ENCODE measurements at places on chromosomes 6 and 20.
A peak's percentile ranks its signal among the peaks of the same experiment; 100 is the strongest.

- no peak for DNase-seq
Measured at GRCh38 chr6:111464184-111464583, 18.8 kb downstream of the REV3L start.

DNA sequence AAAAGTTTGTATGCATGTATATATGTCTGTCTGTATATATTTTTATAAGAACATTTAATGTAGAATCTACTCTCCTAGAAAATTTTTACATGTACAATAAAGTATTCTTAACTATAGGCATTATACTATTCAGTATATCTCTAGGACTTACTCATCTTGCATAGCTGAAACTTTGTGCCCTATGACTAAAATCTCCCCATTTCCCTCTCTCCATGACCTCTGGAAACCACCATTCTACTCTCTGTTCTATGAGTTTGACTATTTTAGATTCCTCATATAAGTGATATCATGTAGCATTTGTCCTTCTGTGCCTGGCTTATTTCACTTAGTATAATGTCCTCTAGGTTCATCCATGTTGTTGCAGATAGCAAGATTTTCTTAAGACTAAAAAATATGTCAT is 205.1 kb upstream of the SMLR1 start:
- no peak for DNase-seq

DNA sequence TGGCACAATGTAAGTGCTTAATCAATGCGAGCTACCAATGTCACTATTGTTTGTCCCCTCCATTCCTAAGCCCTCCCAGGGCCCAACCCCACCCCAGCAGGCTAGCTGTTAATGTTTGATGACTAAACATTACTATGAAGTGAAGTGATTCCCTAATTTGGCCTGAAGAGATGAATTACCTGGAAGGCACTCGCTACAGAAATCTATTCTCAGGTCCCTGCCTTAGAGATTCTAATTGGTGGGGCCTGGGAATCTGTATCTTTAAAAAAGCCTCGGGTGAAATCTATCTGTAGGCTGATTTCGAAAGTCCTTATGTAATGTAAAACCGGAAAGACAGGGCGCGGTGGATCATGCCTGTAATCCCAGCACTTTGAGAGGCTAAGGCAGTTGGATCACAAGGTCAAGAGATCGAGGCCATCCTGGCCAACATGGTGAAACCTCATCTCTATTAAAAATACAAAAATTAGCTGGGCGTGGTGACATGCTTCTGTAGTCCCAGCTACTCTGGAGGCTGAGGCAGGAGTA is 16.9 kb upstream of the SNAI1 start:
- no peak for DNase-seq

GRCh38 chr6:37490536-37491170 is 9.0 kb downstream of the CCDC167 start:
- DNase-seq, result no peak

DNA sequence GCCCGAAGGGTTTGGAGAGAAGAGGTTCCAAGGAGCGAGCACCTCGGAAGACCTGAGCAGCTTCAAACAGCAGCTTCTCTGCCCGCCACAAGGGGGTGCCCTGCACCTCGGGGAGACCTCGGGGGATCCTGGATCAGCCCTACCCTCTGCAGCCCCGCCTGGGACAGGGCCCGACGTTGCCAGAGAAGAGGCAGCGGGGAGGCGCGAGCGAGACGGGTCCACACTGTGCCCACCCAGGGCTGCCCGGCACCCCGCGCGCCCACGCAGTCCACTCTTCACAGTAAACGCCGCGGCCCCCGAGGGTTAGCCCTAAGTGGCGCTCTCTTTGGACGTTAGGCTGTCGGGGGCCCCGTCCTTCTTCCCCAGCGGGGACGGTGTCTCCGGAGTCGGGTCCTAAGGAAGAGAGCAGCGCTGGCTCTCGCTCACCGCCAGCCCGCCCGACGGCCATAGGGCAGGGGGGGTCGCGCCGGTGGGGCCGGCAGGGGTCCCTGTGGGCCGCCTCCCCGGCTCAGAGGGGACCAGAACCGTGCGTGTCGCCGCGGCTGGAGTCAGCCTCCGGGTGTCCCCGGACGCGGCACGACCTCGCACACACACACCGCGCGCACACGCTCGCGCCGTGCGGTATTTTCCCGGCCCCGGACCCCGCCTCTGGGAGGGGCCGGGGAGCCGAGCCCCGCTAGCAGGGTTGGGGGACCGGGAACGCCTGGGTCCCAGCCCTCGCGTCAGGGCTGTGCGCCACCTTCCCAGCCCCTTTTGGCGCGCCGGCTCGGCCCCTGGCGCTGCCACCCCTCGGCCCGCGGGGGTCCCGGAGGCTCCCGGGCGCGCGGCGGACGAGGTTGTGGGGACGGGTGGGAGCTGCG is 929 bp downstream of the CDH22 start:
- peak; percentile 68 for DNase-seq

DNA sequence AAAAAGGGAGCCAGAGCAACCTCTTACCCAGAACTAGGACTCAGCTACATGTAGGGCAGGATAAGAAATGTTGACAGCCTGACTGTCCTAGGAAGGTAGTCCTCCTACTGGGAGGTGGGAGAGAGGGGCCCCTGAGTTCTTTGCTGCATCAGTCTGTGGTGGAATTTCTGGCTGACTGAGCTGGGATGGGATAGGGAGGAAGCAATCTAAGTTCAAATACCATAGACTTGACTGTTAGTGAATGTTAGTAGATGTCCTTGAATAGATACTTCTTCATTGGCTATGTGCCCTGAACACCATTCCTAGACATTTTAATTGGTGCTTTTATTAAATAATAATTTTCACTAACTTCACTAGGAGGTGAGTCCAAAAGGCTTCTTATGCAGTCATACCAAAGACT is 1343.6 kb upstream of the CITED2 start:
- DNase-seq, result no peak

GRCh38 chr6:52409499-52409898 is 10.6 kb upstream of the EFHC1 start:
- no peak for DNase-seq

- no peak for DNase-seq
Measured at GRCh38 chr20:63771046-63771707, 31.6 kb downstream of the SLC2A4RG start.
